ENCODE measurements at places on chromosomes 3 and 15.

GRCh38 chr3:128041344-128041743 lies 10.9 kb upstream of the SEC61A1 start:
- no peak for DNase-seq

GRCh38 chr3:179688850-179689249 lies 36.0 kb downstream of the USP13 start:
- no peak for DNase-seq

DNA sequence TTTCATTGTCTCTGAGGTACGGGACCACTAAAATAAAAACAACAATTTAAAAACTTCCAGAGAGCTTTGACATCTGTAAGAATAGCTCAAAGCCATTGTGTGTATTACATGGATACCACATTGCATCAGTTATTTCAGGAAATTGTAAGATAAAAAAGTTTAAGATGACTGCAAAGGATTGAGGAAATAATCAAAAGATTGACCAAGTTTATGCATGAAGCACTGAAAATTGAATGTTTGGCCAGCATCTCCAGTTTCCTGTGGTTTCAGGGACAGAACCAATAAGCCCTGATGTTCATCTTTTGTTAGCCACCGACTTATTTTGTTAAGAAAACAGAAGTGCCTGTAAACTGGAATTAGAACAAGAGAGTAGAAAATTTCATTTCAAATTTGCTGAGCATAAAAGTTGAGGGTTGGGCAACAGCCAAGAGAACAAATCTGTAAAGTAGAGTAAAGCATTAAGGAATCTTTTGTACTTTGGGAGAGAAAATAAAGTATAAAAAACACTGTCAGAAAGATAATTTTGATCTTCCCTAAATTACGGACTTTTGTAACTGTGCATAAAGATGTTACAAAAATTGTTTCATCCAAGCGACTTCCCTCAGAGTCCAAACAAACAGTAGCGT lies 211.5 kb upstream of the P2RY1 start:
- no peak for DNase-seq

- no peak for DNase-seq
Measured at GRCh38 chr3:181637456-181637855, 74.3 kb upstream of the SOX2 start.

GRCh38 chr3:8503871-8504610 lies 2.4 kb downstream of the LMCD1 start:
- DNase-seq = no peak

GRCh38 chr15:85785887-85786780 lies 8.6 kb downstream of the KLHL25 start:
- no peak for DNase-seq

GRCh38 chr3:112320691-112321090 lies 12.3 kb upstream of the CD200 start:
- DNase-seq = no peak

DNA sequence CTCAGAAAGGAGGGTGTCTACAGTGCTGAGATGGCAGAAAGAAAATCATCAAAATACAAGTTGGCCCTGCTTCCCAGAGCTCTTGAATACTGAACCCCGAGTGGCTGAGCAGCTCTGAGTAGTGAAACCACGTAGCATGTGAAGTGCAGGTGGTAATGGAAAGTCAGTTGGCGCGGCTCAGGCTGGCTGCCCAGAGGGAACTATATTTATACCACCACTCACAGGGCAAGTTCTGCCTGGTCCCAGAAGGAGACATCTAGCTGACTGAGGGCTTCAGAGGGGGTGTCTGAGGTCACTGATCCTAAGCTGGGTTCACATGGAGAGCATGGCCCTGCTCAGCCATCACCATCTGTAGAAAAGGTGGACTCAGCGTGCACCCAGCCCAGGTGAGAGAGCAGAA lies 129.6 kb upstream of the AGBL1 start:
- DNase-seq = no peak

DNA sequence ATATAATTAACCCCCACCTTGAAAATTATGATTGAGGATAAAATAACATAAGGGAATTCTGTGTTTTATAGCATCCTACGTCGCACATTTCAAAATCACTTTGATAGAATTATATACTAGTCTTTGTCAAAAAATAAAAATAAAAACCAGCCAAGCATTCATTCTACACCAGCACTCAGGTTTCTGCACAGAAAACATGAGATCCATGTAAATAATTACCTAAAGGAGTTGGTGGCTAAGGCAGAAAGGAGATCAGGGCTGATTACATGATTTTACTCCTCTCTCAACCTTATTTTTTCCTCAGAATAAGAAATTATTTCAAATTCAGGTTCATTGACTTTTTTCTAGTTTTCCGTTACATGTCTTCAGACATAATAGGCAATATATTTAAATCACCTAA lies 194.5 kb downstream of the PLCH1 start:
- DNase-seq = no peak
